Activated CD4-positive, alpha-beta T cell treated with anti-CD3 and anti-CD28 coated beads for 48 hours (primary cell): ENCODE measurements at places on chromosomes 5 and 9.

GRCh38 chr9:133855802-133856521, 117.8 kb upstream of the SARDH start:
- DNase-seq, result no peak

DNA sequence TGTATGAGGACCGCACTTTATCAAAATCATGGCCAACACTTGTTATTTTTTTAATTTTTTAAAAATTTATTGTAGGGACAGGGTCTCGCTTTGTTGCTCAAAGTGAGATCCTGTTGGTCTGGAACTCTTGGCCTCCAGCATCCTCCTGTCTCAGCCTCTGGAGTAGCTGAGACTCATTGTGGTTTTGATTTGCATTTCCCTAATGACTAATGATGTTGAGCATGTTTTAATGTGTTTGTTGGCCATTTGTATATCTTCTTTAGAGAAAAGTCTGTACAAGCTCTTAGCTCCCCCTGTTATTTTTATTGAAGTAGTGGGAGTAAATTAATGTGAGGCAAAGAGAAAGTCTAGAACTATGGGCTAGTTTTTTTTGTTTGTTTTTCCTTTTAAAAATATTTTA, 1.6 kb upstream of the RPS6 start:
- DNase-seq, result peak; percentile 15

DNA sequence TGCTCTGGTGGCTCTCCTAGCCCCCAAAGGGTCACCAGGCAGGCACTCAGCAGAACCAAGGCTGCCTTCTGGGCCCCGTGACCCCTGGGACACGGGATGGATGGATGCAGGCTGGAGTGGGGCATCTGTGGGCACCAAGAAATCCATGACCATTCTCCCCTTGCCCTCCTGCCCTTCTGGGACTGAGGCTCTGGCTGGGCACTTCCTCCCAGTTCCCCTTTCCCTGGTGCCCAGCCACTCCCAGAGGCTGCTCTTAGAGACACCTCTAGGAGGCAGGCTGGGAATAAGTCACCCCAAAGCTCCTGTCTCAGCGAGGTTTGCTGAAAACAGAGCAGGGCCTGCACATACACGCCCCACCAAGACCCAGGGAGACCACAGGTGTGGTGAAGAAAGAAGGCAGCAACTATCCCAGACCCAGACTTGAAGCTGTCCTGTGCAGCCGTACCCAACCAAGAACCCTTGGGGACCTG, 943 bp downstream of the STING1 start:
- DNase-seq, result peak; percentile 34

- no peak for DNase-seq
These were observed 16.0 kb upstream of the AFF4 start for GRCh38 chr5:132979367-132979940.

GRCh38 chr5:20307391-20307790, 319.4 kb upstream of the CDH18 start:
- no peak for DNase-seq

DNA sequence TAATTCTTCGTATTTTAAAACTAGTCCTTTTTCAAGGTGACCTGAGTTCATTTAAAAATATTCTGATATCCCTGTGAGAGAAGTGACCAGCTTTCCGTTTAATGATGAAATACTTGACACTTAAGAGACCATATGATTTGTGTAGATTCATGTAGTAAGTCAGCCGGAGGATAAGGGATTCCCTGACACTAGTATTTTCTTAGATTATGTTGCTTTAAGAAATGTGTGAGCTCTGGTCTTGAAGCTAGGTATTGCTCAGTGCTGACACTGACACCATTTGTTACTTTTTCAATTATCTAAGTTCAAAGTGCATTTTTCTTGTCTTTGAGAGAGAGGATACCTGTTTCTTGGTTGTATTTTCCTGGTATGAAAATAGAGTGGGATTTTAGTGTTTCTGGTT, 4.2 kb downstream of the NIPBL start:
- DNase-seq, result no peak

DNA sequence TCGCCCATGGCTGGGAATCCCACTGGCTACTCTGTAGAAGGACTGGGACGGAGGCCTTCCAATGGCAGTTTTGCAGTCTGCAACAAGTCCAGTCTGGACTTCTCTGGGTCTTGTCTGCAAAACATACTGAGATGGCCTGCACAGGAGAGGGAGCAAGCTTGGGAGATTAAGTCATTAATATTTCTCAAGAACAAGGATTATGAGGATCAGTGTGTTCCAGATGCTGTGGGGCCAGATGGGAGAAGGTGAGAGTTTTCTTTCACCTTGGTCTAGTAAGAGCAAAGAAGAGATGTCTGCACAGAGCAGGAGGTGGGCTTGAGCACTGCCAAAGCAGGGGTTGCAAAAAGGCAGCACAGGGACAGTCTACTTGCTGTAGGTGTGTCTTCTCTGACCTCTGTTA, at the start of gene PDE6A:
PDE6A (minus strand) TSS at position 128 of the 400 bp plus-strand sequence; CDS start at position 8, 120 bp downstream.
- no peak for DNase-seq

- no peak for DNase-seq
These were observed 3.3 kb downstream of the RNF183 start for GRCh38 chr9:113299800-113300292.

DNA sequence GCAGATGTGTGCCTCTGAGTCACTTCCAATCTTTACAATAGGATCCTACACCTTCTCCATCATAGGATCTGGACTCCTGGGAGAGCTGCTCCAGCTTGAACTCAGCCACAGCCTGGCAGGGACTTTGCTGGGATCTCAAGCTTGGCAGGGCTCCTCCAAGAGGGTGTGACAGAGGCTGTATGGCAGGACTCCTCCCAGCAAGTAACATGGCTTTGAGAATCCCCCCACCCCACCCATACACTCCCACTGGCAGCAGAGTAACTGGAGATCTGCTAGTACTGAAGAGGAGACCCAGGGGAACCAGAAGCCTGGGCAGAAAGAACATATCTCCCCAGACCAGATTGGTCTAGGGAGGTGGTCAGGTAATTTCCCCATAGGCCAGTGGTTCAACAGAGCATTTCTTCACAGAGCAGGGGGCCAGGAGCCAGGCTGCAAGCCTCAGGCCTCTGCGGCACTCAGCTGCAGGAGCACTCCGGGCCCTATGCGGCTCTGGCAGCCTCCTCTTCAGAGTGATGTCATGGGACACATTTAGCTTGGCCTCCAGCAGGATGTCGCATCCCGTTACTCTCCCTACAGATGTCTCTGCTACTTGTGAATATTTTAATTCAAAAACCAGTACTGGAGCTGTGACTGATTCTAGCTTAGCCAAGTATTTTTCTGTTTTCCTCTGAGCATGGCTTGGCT, 1.7 kb upstream of the ACSL6 start:
- peak; percentile 0 for DNase-seq

DNA sequence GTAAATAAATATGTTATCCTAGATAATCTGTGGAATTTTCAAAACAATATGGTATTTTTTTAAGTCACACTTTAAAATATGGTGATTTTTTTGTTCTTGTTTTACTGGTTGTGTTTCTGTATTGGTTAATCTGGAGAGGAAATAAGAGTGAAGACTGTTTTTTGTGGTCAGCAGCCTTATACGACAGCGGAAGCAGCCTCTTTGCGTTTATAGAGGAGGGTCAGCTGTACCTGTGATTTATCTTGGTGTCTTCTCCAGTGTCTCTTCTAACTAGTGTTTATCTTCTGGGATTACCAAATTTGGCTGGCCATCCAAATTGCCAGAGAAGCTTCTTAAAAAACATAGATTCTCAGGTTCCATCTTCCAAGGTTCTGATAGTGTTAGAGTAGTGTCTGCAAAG, 58.7 kb downstream of the ICE1 start:
- no peak for DNase-seq

DNA sequence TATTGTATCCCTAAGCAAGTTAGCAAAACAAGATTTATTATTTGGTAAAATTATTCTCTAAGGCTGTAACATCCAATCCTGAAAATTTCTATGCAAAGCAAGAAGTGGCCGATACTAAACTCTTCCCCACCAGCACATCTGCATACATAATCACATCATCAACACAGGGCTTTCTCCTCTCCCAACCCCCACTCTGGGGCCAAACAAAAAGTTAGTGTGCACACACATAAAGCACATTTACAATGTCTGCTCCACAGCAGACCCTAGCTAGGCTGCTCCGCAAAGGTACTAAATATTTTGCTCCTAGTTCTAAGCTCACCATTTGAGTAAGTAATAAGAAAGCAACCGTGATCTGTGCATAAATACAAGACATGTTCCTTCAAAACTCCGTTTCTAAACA, 3.6 kb downstream of the RNF130 start:
- no peak for DNase-seq

- no peak for DNase-seq
These were observed 114.5 kb upstream of the RAPGEF1 start for GRCh38 chr9:131854334-131854733.

- DNase-seq, result no peak
These were observed 4.5 kb downstream of the RALGDS start for GRCh38 chr9:133116346-133117231.

DNA sequence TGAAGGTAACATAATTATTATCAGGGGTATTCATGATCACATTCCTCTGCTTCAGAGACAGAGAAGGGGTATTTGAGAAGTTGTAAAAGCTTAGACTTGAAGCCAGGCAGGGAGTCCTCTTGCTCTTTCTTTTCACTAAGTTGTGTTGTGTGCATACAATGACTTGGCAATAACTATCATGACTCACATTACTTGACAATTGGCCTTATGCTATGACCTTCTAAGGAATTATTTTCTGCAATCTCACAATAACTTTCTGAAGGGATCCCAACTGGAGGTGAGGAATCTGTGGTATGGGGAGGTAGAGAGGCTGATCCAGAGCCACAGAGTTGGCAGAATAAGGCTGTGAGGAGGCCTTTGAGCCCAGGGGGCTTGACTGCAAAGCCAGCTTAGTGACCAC, 622.3 kb downstream of the MTRR start:
- DNase-seq, result no peak

GRCh38 chr5:68803881-68804319, 289.9 kb upstream of the SLC30A5 start:
- no peak for DNase-seq

DNA sequence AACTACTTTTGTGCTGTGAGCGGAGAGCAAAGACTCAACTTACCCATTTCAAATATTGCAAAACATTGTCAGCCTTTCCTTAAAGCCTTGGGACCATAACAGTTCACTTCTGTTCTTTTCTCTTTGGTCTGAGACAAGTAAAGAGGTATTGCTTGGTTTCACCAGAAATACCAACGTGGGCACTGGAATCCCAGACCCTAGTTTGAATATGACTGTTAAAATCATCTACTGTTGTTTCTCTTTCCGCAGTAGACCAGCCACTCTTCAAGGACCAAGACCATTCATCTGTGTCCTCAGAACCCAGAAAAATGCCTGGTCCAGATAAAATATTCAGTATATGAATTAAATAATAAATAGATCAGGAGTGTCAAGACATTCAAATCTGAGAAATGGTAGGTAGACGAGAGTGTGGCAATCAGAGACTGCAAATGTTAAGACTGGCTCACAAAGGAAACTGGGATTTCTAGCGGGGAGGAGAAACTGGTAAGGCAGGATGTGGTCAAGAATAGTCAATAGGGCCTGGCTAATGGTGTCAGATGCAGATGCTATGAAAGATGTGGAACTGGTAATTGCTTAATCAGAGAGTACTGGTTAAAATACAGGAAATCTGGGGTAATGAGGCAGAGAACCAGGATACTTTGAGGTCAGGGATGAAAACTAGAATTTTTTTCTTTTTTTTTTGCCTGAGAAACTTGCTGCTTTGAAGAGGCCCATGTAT, 82.1 kb upstream of the IL33 start:
- no peak for DNase-seq

- no peak for DNase-seq
These were observed 584.7 kb downstream of the SEMA5A start for GRCh38 chr5:8961219-8961618.

DNA sequence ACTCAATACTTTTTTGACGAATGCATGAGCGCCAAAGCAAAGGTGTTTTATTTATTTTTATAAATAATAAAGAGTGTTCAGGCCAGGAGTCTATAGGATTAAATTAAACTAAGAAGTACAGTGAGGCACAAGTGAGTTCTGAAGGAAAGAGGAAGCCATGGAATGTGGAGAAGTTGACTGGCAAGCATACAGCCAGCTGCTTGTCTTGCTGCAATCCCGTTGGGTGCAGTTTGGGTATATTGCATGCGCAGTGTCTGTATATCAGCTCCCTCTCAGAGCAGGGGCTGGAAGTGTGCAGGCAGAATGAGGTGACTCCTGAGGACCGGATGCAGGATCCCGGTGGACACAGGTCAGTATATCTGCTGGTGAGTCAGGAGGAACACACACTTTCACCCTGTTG, 315.6 kb downstream of the ZSWIM6 start:
- DNase-seq, result no peak

DNA sequence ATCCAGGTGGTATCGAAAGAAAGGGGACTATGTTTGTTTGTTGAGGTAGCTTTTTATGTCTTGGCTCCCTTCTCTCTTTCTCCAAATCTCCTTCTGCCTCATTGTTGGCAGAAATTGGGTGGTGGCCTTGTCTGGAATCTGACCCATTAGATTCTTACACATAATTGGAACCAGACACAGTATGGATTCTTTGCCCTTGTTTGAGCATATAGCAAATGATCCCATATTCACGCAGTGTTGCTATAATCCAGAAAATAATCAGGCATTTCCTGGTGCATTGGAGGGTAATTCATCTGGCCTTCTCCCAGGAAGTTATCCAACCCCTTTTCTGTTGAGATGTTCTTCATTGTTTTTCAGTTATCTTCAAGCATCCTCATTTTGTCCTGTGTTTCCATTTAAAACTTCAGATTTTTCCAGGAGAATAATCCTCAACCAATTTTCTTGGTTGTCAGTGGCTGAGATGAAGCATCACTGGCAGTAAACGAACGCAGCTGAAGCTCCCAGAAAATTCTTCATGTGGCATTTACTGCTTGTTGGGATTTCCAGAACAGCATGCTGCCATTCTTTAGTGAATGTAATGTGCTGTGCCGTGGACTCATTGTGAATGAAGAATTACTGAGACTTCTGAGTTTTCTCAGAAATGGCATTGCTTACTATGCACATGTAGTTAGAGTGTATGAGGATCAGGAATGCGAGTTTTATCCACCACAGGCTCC, 70.5 kb upstream of the NTRK2 start:
- DNase-seq, result no peak

DNA sequence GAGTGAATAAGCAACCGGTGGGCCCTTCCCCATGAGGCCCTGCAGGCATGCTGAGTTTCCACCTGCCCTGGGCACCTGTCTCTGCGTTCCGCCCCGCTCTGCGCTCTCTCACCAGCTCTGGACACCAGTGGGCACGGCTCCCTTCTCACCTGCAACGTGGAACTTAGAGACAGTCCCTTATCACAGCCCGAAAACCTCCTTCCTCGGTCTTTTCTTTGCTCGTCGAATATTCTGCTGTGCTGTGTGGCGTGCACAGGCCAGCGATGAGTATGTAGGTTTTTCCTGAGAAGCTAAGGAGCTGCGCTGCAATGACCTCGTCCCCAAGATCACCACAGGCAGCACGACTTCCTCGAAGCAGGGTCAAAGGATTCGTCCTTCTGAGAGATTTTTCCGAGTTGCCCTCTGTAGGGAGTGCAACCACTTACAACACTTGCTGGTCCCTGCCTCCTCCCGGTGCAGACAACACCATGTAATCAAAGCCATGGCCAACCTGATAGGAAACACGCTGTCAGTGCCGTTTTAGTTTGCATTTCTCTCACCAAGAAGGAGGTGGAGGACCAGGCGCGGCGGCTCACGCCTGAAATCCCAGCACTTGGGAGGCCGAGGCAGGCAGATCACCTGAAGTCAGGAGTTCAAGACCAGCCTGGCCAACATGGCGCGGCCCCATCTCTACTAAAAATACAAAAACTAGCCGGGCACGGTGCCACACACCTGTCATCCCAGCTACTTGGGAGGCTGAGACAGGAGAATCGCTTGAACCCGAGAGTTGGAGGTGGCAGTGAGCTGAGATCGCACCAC, 27.2 kb upstream of the NOTCH1 start:
- DNase-seq, result no peak
